Endothelial cell of umbilical vein (primary cell): ENCODE measurements at places on chromosomes 2 and 18. TPM values are rescaled to one million over a fixed set of nuclear protein-coding genes. Genes with fewer than 3 reads are reported as not detected.

The GNAL gene
- total RNA-seq: 0.65 and 0.73 TPM in 2 replicates

- no peaks in the 10 kb centered on the region for H3K36me3 ChIP-seq
- H3K4me3 ChIP-seq: no peak overlapping the region
Observed at GRCh38 chr2:180664507-180664906, 315.9 kb upstream of the UBE2E3 start.

- no peak for DNase-seq
- H3K4me3 ChIP-seq: no peak overlapping the region
- no peaks in the 10 kb centered on the region for H3K4me1 ChIP-seq
Observed at GRCh38 chr2:56770490-56770889, 586.7 kb downstream of the CCDC85A start.

GRCh38 chr2:71940695-71941094, 207.0 kb downstream of the CYP26B1 start:
- no peak overlapping the region for H3K4me3 ChIP-seq
- H3K4me1 ChIP-seq: no peaks in the 10 kb centered on the region
- H3K36me3 ChIP-seq: no peaks in the 10 kb centered on the region
- no peak for DNase-seq

DNA sequence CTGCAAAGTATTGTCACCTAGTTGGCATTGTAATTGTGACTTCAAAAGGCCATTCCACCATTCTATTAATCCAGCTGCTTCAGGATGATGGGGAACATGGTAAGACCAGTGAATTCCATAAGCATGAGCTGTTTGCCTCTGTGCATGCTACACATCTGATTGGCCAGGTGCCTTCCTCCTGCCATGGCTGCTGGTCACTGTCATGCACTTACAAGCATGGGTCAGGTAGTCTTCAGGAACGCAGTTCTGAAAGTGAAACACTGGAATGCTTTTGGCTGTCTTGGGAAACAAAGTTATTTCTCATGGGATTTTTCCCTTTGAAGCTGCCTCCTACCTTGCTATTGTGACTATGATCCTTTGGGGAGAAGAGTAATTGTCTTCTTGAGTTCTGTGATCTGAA, 267.6 kb downstream of the GBX2 start:
- peak overlapping the region; percentile 43 for H3K27ac ChIP-seq
- H3K4me3 ChIP-seq: no peak overlapping the region
- DNase-seq: peak; percentile 37
- H3K4me1 ChIP-seq: peaks cover 23% of the 10 kb centered on the region
- H3K27me3 ChIP-seq: no peaks in the 10 kb centered on the region
